Lung microvascular endothelial cell (primary cell): ENCODE measurements at places on chromosomes 3 and 15.

DNA sequence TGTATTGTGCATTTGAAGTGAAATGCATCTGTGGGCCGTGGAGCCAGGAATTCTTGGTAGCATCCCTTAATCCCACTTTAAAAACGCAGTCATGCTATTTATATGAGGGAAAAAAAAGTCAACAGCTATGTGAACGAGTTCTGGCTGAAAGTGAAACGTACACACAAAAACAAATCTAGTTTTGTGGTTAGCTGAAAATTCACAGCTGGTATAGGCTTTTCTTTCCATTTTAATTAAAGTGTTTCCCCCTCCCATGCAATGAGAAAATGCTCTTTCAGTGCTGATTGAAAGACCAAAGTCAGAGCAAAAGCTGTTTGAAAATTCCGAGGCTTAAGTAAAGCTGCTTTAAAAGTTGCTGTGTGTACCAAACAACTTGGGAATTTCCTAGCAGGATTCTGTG lies 297.4 kb downstream of the PLCL2 start:
- DNase-seq: no peak

GRCh38 chr15:64130159-64130558 lies 21.4 kb upstream of the SNX22 start:
- DNase-seq: no peak

GRCh38 chr3:174495311-174495710 lies 363.8 kb upstream of the NAALADL2 start:
- DNase-seq: no peak

GRCh38 chr3:179297971-179298725 lies 24.7 kb upstream of the ZNF639 start:
- DNase-seq: no peak

DNA sequence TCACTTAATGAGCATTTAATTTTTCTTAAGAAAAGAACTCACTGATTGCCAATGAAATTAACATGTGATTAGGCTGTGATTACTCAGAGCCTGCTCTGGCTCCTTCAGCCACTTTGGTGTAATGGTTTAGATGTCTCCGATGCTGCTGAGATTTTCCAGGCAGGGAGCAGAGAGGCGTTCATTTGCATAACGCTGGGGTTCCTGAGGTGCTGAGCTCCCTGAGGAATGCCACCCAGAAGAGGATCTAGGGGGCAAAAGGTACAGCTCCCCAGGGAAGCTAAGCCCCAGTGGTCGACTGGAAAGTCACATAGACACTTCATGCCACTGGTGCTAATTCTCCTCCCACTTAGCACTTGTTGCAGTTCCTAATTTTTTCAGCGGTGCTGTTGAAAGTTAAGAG lies 119.5 kb downstream of the USP13 start:
- DNase-seq: no peak

DNA sequence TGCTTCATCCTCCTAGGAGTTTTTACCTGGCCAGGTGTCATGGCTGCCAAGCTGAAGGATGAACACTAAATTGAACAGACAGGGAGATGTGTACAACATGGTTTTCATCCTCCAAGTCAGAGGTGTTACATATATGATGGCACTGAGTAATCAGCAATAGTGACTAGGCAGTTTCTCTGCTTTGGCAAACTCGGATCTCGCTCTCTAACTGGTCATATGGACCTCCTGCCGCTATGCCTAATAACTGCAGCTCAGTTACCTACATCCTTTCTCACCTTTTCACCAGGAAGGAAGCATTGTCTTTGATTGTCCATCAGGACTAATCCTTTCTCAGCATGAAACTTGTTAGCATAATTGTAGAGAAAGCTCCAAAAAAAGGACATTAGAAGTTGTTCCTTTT lies 175.9 kb upstream of the PLSCR5 start:
- DNase-seq: no peak

DNA sequence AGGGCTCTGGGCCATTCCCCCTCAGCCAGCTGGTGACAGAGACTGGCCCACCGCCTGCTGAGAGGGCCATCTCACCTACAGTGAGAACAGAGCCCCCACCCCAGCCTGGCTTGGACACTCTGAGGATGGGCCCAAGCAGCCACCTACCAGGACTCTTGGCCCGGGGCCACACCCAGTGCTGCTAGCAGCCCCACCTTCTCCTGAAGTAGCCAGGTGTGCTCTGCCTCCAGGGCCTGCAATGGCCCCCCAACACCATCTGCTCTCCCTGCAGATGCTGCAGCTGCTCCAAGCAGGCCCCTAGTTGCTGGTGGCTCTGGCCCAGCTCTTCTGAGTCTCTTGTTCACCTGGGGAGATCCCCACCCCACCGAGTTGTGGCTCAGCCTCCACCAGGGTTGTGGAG lies 6.8 kb upstream of the CLK3 start:
- no peak for DNase-seq

DNA sequence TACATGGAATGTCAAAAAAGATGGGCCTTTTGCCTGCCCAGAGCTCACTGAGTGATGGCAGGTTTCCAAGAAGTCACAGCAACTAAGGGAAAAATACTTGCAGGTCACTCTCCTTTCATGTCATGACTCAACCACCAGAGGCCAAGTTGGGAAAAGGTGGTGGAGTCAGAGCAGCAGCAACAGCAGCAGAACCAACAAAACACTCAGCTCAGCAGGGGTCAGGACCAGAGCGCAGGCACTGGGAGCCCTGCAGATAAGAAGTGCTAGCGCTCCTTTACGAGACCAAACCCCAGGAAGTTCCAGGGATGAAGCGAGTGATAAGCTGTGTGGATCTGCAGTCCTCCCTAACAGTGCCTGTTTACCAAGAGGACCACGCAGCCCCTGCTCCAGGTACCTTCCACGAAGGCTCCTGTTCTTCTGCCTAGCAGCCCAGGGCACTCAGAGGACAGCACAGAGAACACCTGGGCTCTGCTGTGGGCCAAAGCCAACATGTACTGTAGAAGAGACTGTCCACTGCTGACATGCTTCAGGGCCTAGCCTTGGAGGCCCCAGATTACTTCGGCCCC lies 26.0 kb downstream of the POC1A start:
- peak; percentile 68 for DNase-seq

- DNase-seq: no peak
These were observed 68.4 kb downstream of the MAGEF1 start for GRCh38 chr3:184643442-184643841.

DNA sequence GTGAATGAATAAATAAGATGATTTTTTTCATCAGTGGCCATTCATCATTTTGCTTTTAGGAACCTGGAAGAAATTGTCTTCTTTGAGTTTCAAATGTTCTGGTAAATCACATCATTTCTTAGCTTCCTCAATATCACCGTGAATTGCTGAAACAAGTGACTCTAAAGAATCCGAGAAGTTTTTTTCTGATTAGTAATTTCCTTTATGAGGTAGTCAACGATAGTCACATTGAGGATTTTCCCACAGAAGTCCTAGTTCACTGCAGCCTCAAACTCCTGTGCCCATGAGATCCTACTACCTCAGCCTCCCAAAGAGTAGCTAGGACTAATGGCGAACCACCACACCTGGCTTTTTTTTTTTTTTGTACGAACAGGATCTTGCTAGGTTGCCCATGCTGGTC lies 3.6 kb upstream of the TMPRSS7 start:
- peak; percentile 41 for DNase-seq
